ENCODE measurements at places on chromosomes 7 and 10.

- no peak for DNase-seq
These were observed 17.6 kb downstream of the LRRN3 start for GRCh38 chr7:111108496-111108895.

GRCh38 chr10:113746217-113746957 is 5.1 kb upstream of the PLEKHS1 start:
- no peak for DNase-seq

GRCh38 chr10:22321924-22322640 is 1.2 kb downstream of the BMI1 start:
- no peak for DNase-seq

DNA sequence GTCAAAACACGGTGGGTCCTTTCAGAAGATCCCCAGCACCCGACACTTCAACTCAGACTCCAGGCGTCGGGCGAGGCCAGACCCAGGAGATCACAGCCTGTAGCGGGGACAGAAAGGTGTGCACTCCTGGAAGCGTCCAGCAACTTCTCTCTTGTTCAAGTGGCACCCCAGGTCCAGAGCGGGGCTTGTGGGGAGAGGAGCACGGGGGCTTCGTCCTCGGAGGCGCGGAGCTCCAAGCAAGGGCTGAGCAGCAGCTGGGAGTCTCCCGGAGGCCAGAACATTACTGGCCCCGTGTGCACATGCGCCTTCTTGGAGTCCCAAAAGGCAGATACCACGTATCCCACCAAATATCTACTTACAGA is 54.9 kb downstream of the ZRANB1 start:
- DNase-seq: no peak

- DNase-seq: no peak
These were observed 525.2 kb downstream of the LRMDA start for GRCh38 chr10:75956624-75957023.

DNA sequence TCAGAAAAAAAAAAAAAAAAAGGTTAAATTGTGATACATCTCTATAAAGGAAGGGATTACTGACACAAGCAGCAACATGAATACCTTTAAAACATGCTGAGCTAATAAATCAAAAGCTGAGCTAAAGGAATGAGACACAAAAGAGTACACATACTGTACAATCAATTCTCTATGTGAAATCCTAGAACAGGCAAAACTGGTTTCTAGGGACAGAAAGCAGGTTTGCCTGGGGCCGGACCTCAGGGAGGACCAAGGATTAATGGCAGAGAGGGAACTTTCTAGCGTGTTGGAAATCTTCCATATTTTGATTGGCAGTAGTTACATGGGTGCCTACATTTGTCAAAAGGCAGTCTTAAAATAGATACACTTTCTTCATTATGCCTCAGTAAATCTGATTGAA is 52.5 kb downstream of the KLRG2 start:
- DNase-seq: no peak

GRCh38 chr10:126199221-126199998 is 188.9 kb downstream of the ADAM12 start:
- no peak for DNase-seq

GRCh38 chr7:23598296-23598695 is 1.1 kb downstream of the CCDC126 start:
- no peak for DNase-seq

DNA sequence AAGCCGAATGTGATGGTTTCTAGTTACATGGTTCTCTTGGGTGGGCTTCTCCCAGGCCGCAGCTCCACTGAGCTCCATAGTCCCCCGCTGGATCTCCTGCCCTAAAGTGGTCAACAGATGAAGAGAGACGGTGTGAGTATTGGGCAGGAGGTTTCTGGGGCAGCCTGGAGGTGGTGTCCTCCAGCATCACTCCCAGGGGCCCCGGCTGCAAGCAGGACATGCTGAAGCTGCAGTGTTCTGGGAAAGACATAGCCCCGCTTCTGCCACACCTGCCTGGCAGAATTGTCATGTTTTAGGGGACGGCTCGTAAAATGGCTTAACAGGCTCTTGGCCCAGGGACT is 40.4 kb downstream of the CALML3 start:
- no peak for DNase-seq

- no peak for DNase-seq
These were observed 49.1 kb downstream of the CHST15 start for GRCh38 chr10:124044143-124044862.

DNA sequence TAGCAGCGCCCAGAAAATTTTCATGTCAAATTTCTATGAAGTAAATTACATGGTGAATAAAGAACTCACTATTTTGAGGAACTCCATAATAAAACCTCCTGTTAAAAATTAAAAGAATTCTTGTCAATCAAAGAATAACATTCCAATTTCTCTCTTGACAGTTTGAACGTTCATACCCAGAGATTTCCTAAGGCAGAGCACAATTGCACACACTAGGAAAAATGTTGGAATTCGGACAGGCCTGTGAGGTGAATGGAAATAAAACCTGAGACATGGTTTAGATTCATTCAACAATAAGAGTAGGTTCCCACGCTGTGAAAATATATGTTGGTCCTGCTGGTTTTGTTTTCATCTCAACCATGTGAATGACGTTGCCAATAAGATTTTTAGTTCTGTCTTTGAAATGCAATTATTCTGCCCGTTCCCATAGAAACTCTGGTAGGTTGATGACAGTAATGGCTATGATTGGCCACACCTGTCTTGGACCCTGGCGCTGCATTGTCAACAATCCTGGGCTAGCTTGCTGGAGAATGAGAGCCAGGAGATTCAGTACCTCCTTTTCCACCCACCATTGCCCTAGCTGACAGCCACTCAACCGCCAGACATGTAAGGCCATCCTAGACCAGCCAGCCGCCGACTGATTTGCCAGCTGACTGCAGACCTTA is 43.3 kb upstream of the RAPGEF5 start:
- DNase-seq: no peak

GRCh38 chr10:31017534-31018355 is 13.9 kb downstream of the ZNF438 start:
- no peak for DNase-seq

GRCh38 chr10:17989908-17990767 is 38.4 kb downstream of the SLC39A12 start:
- no peak for DNase-seq

- no peak for DNase-seq
These were observed 105.2 kb downstream of the DKK1 start for GRCh38 chr10:52419281-52419680.

DNA sequence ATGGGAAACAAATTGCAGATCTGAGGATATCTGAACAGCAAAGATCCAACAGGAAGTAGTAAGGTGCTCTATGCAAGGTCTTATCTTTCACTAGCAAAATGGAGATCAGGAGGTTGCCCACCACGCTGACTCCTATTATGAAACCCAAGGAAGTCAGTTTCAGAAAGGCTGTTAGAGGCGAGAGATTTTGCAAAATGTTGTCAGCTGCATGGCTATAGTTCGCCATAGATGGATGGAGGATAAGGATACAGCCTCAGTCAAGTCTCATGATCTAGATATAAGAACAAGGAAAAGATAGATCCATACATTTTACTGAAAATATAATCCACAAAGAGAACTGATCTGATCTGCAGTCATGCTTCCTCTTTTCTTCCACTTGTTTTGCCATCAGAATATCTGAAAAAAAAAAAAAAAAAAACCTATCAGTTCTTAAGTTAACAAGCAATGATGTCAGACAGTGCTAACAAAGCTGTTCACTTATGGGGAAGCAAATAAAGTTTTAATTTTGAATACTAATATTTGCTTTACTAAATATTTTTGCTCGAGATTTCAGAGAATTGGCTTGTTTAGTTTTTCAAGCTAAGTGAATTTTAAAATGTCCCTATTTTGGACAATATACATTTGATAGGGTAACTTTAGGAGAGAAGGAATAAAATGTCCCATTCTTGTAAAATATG is 2.0 kb downstream of the GPR85 start:
- DNase-seq: no peak

GRCh38 chr7:151306374-151306773 is 35.2 kb upstream of the NUB1 start:
- DNase-seq: no peak

DNA sequence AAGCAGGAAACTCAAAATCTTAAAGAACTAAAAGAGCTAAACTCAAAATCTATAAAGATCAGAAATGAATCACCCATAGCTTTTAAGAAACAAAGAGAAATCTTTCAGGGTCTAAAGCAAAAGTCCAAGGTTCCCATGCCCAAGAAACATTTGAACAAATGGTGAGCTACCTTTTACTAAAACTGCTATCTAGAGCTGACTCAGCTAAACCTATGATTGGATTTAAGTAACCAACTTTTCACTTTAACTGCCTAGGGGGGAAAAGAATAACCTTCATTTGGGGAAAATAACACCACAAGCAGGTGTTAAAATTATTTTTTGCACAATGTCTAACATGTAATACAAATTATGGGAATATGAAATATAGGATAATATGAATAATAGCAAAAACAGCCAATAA is 328.4 kb downstream of the PHF14 start:
- DNase-seq: no peak

DNA sequence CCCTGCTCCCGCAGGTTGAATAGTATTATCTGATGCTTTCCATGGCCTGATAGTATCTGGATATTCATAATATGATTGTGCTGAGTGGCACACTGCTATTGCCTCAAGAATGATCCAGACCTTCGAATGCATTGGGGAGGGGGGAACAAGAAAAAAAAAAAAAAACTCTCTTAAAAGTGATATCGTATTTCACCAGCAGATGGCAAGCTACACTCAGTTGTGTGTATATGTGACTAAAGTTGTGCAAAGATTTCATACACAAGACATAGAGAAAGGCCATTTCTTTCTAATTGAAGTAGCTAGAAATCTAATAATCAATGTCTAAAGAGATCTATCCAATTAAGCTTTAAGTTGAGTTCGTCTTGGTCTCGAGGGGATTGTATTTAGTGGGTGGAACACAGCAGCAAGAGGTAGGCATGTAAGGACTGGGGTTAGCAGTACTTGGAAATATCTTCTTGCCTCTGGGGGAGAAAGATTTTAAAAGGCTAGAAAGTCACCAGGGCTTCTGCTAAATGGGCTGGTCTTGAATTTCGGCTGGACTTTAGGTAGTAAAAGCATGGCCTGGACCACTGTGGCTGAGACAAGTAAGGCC is 15.3 kb downstream of the SFRP4 start:
- DNase-seq: no peak

GRCh38 chr10:49612513-49613164 is 1.2 kb upstream of the CHAT start:
- DNase-seq: no peak

DNA sequence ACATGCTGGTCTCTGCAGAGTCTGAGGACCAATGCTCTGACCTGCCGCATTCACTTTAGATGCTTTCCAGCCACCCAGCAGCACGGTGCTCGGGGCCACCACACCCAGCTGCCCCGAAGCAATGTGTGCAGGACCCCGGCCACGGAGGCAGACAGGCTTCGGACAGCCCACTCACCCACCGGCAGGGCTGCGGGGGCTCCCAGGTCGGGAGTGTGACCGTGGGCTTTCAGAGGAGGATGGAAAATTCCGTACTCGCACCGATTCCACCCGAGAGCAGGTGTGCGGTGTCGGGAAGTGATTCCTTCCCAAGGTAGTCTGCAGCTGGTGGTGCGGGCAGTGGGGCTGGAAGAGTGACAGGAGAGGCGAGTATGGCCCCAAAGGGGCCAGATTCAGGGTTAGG is 190.9 kb downstream of the DNAJB6 start:
- no peak for DNase-seq

GRCh38 chr10:132279873-132280645 is 27.7 kb downstream of the STK32C start:
- DNase-seq: no peak

DNA sequence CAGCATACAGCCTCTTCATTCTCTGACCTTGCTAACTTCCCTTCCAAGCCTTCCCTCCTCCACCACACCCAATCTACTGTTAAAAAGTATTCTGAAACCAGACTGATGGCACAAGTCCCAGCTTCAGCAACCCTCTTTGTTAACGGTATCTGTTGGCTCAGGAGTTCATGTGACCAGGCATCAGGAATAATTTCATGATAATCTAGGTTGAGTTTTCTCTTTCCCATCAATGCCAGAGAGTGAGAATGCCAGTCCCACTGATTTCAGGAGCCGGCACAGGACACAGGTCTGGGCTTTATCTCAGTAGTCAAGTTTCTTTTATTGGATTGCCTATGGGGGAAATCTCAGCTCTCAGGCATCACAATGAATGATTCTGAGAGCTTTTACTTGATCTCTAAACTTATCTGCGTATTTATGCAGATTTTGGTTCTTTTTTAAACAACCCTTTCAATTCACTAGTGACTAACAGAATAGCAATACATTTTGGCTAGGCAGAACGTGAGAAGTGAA is 231.0 kb upstream of the LYZL1 start:
- DNase-seq: no peak

- no peak for DNase-seq
These were observed 87.5 kb downstream of the ANKRD7 start for GRCh38 chr7:118312051-118312450.

DNA sequence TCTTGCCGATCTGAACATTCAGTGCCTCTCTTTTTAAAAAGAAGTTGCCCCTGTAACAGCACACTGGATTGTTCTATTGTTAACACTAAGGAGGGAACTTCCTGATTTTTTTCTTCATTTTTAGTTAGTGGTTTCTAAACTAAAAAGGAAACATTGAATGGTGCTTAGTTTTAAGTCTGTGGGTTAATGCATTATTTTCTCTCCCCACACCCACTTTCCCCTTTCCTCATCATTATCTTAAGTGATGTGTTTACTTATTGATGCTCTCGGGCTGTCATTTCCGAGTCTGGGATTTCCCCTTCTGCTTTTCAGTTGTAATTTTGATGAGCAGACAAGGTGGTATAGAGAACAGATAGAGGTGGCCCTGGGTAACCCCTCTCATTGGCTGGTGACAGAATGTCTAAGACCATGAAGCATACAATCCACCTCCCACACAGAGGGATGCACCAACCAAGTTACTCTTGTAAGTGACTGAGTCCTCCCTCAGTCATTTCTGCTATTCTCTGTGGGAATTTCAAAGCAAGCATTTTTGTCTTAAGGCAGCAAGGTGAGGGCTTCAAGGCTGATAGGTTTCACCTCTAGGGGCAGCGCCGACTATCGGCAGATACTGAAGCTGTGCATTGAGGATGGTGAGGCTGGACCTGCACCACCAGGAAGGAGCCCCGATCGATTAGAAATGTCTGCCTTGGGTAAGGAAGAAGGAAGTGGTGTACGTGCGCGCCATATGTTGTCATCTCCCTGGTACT is 49.5 kb downstream of the CHN2 start:
- DNase-seq: peak; percentile 6

DNA sequence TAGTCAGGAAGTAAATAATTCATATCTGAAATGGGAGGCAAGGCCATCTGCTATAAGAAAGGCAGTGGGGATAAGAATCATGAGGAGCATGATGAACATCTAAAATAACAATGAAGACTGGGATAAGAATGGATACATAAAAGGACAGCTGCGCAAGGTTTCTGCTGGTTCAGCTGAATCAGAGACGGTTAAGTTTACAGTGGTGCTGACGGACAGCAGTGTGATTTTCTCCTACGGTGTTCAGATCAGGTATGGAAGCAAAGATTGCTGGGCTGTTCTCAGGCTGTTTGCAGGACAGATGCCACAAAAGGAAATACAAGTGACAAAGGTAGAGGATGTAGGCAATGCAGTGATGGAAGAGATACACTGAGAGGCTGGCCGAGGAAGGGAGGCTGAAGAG is 8.4 kb downstream of the CYCS start:
- no peak for DNase-seq
